ENCODE measurements at places on chromosomes 16 and 17.

DNA sequence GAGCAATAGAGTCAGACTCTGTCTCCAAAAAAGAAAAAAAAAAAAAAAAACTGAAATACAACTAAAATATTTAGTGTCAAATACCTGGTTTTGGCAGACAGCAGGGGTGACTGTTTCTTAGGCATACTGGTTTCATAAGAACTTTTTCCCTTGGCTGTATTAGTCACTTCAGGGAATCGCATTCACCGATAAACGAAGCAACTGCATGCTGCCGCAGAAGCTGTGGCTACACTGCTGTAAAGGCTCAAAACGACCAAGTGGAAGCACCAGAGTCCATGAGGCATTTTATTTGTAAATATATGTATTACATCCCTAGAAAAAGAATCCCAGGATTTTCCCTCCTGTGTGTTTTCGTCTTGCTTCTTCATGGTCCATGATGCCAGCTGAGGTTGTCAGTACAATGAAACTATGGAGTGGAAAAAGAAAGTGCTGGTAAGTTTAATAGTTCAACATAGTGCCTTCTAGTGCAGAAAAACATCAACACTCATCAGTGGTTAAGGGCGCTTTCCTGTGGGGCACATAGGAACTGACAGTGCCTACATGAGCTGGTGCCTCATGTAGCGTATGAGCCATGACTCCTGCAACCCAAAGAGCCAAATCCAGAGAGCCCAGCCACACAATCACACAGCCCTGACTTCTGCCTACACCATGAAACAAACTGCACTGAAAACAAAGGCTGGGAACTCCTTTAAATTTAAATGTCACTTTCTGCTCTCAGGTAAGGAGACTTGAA, 7.3 kb downstream of the RPS15A start:
- no peak for DNase-seq

- DNase-seq: no peak
Measured at GRCh38 chr17:80203471-80203963, 16.6 kb downstream of the SGSH start.

DNA sequence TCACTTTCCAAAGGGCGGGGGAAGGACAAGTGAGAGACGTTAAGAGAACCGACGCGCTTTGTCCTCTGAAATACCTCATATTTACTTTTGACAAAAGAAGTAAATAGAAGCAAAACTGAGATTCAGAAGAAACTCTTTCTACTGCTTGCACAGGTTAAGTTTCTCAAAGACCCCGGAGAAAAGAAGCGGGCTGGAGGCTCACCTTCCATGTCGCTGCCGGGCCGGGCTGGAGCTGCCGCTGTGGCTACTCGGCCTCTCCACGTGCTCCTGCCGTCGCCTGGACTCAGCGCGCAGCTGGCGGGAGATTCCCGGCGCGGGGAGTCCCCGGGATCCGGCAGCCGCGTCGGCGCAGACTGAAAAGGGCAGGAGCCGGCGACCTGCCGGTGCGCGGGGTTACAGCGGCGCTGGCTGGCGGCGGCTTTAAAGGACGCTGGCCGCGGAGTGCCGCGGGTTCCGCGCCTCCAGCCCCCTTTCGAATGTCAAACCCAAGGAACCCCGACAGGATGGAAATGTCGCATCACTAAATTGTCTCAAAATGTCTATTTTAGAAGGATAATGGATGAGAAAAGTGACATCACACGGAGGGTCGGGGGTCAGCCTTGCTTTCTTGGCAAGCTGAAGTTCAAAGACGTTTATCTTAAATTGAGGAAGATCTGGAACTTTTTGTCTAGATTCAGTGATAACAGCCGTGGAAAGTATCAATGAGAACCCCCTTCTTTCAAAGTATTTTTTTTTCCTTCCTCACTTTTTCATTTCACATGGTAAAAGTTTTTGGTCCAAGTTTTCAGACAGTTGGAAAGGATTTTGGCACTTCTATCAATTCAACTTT, at the start of gene IKZF3:
TSS of gene IKZF3 (minus strand) at position 395 of the 829 bp plus-strand sequence. CDS start at position 209, 186 bp downstream.
- DNase-seq: peak; percentile 61

- DNase-seq: peak; percentile 68
Measured at GRCh38 chr17:75238684-75239191, 22.7 kb downstream of the GGA3 start.

GRCh38 chr16:11016524-11016988, 72.2 kb downstream of the CLEC16A start:
- DNase-seq: no peak

DNA sequence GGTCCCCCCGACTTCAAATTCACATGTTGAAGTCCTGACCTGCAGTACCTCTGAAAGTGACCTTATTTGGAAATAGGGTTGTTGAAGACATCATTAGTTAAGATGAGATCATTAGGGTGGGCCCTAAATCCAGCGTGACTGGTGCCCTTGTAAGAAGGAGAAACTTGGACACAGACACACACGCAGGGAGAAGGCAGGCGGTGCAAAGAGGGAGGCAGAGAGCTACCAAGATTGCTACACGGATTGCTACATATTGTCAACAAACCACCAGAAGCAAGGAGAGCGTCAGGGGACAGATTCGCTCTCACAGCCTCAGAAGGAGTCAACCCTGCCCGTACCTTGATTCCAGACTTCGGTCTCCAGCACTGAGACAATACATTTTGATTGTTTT, 6.8 kb upstream of the WBP2 start:
- DNase-seq: no peak

GRCh38 chr16:66004699-66005098, 361.8 kb upstream of the CDH5 start:
- no peak for DNase-seq

DNA sequence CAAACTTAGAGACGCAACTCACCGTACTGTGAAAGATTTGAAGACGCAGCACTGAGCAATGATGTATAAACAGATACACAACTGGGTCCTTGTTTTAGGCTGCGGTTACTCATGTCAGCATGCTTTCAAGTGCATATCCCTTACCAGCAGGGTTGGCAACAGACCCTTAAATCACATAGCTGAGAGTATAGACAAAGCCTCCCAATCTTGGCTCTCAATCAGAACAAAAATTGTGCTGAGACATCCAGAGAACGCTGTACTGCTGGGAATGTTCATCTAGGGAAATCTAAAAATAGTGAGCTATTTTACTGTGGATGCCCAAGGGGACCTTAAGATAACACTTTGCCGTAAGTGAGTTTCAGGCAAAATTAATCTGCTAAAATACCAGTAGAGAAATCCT, 84.4 kb upstream of the NUDT7 start:
- no peak for DNase-seq

DNA sequence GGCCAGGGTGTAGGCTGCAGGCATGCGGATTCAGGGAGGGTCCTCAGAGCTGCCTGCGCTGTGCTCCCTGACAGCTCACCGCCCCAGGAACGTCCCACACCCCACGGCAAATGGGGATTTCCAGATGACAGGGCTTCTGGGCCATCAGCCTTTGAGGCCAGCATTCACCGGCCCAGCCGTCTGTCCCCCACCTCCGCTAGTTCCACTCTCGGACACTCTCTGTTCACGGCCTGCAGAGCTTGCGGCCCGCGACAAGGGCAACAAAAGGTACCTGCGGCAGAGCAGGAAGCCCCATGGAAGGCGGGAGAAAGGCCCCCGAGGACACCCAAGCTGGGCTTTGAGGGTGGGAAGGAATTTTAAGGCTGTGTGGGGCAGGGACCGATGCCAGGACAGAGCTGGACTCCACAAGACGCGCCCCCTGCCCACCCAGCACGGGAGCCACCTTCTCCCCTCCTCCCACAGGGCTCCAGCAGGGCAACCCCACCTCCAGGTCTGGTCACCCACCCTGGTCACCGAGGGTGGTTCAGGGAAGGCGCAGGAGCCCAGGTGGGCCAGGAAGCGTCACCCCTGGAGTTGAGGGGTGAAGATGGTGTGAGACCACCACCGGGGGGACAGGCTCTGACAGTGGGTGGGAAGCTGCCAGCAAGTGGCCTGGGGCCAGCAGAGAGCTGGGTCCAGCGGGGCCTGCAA, 5.6 kb upstream of the CYBA start:
- DNase-seq: no peak

DNA sequence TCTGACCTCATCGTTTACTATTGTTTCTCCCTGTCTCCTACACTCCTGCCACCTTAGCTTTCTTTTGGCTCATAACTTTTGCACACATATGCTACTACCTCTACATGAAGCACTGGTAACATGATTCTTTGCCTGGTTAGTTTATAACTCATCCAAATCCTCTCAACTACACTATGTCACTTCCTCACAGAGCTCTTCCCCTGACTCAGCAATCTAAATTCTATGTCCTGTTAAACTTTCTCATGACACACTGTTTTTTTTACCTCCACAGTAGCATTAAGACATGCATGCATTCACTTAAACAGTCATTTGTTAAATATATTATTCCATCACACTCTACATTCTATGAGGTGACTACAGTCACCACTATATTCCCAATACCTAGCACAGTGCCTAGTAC, 19.7 kb downstream of the APPBP2 start:
- DNase-seq: peak; percentile 48
